Effector memory CD8-positive, alpha-beta T cell (primary cell): ENCODE measurements at places on chromosomes 16 and 17.

DNA sequence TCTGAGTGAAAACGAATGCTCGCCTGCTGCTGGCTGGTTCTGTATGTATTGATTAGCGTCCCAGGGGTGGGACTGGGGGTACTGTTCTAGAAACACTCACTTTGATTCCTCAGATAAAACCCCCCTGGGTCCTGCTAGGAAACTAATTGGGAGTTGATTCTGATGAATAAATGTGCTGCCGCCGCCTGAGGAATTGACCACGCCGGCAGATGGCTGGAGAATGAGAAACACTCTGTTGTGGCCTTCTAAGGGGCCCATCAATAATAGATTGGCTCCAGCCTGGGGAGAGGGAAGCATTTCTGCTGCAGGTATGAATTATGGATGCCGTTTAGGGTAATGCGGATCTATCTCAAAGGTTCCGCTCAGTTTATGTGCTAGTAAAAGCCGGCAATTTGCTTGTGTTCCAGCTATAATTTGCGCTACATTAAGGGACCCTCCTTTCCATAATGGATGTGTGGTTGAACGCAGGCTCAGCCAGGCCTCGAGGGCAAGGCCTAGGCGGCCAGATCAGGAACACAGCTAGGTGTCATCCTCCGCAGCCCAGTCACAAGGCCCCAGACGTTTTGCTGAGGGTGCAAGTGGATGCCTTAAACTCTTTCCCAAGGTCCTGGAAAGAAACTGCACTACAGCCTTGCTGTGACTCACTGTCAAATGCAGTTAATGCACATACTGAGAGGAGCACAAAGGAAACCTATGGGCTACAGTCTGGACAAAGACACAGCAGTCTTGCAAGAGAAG is 132.2 kb upstream of the HS3ST2 start:
- peaks cover 13% of the 10 kb centered on the region for H3K27me3 ChIP-seq
- H3K27ac ChIP-seq = no peak overlapping the region
- peaks cover 6% of the 10 kb centered on the region for H3K4me1 ChIP-seq
- H3K36me3 ChIP-seq = no peaks in the 10 kb centered on the region

DNA sequence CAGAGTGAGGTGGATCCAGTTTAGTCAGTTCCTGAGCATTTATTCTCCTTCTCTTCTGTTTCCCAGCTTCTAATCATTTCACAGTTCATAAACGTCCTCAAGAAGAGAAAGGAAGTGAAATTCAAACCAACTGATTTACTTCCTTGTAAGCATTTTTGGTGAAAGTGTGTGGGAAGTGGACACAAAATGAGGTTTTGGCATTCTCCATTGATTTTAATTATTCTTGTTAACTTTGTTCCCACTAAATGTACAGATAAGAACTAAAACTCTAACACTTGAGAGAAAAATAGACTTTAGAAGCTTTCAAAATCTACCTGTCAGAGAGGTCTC is 42.7 kb upstream of the CORO6 start:
- H3K4me3 ChIP-seq = no peak overlapping the region
- DNase-seq = no peak
- H3K27ac ChIP-seq = peak overlapping the region; percentile 38
- H3K36me3 ChIP-seq = peaks cover 70% of the 10 kb centered on the region

DNA sequence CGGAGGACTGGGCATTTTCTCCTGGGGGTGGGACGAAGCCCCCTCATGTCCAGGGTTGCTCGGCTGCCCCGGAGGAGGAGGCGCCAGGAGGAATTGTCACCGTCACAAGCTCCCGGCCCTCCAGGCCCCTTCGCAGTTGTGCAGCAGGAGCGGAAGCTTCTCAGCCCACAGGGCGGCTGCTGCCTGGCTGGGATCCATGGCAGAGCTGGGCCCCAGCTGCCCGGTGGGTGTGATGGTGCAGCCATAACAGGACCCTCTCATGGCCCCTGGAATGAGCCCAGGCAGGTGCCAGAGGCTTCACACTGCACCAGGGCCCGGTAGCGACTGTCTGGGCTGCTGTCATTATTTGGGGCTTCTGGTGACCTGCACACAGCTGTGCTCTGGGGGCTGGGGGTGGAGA is 54.9 kb upstream of the GNG13 start:
- DNase-seq = no peak
- peaks cover 5% of the 10 kb centered on the region for H3K36me3 ChIP-seq
- no peaks in the 10 kb centered on the region for H3K27me3 ChIP-seq
- no peaks in the 10 kb centered on the region for H3K4me1 ChIP-seq
- H3K4me3 ChIP-seq = no peak overlapping the region
- no peak overlapping the region for H3K27ac ChIP-seq

- peak overlapping the region; percentile 97 for H3K4me3 ChIP-seq
- peaks cover 35% of the 10 kb centered on the region for H3K4me1 ChIP-seq
- DNase-seq = no peak
- H3K36me3 ChIP-seq = peaks cover 9% of the 10 kb centered on the region
- peak overlapping the region; percentile 97 for H3K27ac ChIP-seq
Observed at GRCh38 chr16:8867216-8867931, 1.4 kb downstream of the CARHSP1 start.

DNA sequence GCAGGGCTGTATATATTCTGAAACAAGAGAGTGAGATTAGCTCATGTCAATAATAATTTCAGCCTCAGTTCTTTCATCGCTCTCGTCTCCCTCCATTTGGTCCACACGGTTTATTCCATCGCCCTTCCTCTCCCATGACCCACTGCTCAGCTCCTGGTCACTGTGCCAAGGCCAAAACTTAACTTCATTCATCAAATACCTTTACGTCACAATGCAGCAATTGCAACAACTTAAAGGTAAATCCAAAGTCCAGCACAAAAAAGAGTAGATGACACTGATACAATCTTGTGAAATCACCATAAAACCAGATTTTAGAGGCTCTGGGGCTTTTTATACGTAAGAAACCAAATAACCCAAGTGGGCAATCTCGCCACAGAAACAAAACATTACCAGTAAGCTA is 72.0 kb downstream of the ANKRD11 start:
- H3K4me1 ChIP-seq = peaks cover 63% of the 10 kb centered on the region
- no peak for DNase-seq
- no peak overlapping the region for H3K27ac ChIP-seq
- peaks cover 69% of the 10 kb centered on the region for H3K36me3 ChIP-seq
- H3K27me3 ChIP-seq = no peaks in the 10 kb centered on the region

- no peaks in the 10 kb centered on the region for H3K27me3 ChIP-seq
- peaks cover 52% of the 10 kb centered on the region for H3K4me1 ChIP-seq
- H3K4me3 ChIP-seq = peak overlapping the region; percentile 91
- H3K27ac ChIP-seq = peak overlapping the region; percentile 93
- DNase-seq = no peak
Observed at GRCh38 chr16:29925105-29925756, 795 bp downstream of the KCTD13 start.

DNA sequence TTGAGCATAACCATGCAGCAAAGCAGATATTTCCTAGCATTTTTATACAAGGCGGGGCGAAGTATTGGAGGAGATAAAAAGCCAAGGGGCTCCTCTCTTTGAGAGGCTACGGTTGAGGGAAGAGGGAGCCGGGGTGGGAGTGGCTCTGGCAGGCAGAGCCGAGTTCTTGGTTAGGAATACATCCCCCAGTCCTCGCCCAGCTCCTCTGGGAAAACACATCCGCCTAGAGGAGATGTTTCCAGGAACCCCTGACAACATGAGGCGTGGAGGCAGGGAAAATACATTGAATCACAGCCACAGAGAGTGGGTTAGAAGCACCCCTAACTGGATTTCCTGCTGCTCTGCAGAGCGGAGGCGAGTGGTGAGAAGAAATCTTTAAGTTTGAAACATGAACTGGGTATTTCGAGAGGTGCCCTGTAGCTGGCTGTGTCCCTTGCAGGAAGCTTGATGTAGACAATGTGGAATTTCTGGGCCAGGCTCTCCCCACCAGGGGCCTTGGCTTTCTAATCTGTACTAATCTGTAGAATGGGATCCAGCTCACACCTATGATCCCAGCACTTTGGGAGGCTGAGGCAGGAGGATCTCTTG is 27.3 kb downstream of the TTYH2 start:
- H3K27ac ChIP-seq = peak overlapping the region; percentile 20
- peaks cover 18% of the 10 kb centered on the region for H3K36me3 ChIP-seq
- DNase-seq = no peak

DNA sequence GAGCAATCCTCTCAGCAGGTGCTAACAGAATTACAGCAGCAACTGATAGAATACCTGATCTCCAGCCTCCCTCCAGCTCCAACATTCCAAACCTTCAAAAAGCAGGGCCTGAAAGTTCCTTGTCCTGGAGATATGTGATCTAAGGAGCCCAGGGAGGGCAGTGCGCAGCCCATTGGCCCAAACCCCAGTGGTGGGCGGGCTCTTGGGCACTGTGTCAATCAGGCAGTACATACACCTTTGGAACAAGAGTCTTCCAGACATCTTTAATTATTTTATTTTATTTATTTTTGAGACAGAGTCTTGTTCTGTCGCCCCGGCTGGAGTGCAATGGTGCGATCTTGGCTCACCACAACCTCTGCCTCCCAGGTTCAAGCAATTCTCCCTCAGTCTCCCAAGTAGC is 24.2 kb downstream of the SLC12A3 start:
- no peak for DNase-seq
- no peaks in the 10 kb centered on the region for H3K4me1 ChIP-seq

DNA sequence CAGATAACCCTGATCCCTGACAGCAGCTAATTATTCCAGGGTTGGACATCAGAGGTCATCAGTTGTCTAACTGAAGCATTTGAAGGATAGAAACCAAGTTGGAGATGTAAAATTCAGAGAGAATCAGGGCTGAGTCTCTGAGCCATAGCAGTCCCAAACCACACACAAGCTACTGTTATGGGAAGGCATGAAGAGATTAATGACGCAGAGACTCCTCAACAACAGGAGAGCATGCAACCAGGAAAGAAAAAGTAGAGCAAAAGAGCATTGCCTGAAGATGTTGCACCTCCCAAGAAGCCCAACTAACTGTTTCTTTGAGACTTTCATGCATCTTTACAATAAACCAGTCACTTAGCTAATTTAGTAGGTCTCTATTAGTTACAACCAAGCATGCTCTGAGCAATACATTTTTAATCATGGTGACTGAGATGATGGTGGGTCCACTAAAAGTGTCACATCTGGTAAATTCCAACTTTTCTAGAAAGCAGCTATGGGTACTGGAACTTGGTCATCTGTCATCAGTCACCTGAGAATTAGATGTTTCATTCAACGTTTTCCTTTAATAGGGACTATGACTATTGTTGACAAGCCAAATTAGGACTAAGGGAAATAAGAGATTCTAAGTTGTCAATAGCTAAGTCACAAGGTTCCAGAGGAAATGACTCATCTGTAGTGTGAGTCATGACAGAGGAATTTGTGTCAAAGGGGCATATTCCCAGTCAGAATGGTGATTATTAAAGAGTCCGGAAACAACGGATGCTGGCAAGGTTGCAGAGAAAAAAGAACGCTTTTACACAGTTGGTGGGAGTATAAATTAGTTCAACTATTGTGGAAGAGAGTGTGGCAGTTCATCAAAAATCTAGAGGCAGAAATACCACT is 239.8 kb downstream of the CHD9NB start:
- no peak overlapping the region for H3K27ac ChIP-seq
- no peak overlapping the region for H3K4me3 ChIP-seq
- no peaks in the 10 kb centered on the region for H3K36me3 ChIP-seq
- H3K27me3 ChIP-seq = no peaks in the 10 kb centered on the region
- DNase-seq = no peak
- H3K4me1 ChIP-seq = no peaks in the 10 kb centered on the region

DNA sequence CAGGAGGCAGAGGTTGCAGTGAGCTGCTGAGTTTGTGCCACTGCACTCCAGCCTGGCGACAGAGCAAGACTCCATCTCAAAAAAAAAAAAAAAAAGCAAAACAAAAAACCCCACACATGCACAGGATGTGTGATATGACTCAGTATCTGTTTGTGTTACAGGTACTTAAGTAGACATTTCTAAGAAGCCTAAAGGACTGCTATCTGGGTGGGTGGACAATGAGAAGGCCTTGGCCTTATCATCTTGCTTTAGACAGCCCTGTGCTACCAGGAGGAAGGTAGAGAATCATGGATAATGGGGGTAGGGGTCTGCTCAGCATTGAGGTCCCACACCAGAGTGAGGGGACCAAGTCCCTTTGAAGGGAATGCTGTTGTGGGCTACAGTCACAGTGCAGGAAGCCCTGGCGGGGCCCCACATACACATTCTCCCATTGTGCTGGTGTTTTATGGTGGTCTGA is 26.7 kb downstream of the PLD6 start:
- peaks cover 59% of the 10 kb centered on the region for H3K36me3 ChIP-seq
- no peaks in the 10 kb centered on the region for H3K27me3 ChIP-seq
- peaks cover 27% of the 10 kb centered on the region for H3K4me1 ChIP-seq
- H3K4me3 ChIP-seq = peak overlapping the region; percentile 56
- no peak for DNase-seq

GRCh38 chr16:64412578-64413280 is 709.1 kb downstream of the CDH11 start:
- H3K4me1 ChIP-seq = no peaks in the 10 kb centered on the region
- no peak overlapping the region for H3K4me3 ChIP-seq
- H3K36me3 ChIP-seq = no peaks in the 10 kb centered on the region
- DNase-seq = no peak
- no peaks in the 10 kb centered on the region for H3K27me3 ChIP-seq

DNA sequence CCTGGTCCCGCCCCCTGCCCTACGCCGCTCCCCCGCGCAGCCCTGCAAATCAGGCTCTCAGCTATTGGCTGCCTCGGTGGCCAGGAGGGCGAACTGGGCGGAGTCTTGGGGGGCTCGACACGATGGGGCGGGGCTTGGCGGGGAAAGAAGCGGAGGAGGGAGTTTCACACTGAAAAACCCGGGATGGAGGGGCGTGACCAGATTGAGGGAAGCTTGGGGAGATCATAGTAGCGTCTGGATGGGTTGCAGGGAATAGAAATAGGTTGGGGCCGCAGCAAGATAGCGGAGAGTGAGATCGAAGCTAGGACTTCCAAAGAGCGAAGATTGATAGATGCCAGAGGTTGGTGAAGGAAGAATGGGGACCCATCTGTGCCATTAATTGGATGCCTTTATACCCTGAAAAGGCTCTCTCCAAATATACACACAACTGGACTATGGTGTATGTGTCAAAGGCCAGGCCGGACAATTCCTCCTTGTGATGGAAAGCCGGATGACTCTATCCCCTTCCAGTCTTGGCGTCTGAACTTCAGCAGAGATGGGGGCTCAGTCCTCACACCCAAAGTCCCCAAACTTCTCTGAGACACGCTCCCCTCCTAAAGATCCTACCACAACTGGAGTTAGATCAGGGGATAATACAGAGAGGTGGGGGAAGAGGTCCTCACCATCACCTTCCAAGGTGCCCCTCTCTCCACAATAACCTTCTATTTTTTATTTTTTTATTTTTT is 376 bp upstream of the STAC2 start:
- H3K27ac ChIP-seq = no peak overlapping the region
- H3K4me3 ChIP-seq = peak overlapping the region; percentile 82
- peaks cover 80% of the 10 kb centered on the region for H3K27me3 ChIP-seq
